ENCODE measurements at places on chromosomes 5 and 9.

DNA sequence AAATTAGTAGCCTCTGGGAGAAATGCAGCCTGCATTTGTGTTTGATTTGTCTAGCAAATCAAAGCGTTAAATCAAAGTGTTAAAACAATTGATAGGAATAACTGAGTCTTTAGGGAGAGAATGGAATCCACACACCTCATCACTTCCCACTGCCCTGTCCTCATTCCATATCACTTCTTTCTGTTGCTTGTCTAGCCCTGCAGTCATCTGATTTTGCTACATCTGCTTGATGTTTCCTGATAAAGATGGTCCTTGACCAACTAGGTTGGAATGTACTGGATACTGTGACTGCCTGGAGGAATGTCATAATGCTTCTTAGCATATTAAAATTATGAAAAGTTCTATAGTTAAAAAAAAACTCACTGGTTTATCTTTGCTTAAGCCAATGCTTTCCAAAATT is 119.9 kb downstream of the DOCK2 start:
- DNase-seq: no peak

GRCh38 chr5:652023-652515 is 39.9 kb downstream of the CEP72 start:
- no peak for DNase-seq

DNA sequence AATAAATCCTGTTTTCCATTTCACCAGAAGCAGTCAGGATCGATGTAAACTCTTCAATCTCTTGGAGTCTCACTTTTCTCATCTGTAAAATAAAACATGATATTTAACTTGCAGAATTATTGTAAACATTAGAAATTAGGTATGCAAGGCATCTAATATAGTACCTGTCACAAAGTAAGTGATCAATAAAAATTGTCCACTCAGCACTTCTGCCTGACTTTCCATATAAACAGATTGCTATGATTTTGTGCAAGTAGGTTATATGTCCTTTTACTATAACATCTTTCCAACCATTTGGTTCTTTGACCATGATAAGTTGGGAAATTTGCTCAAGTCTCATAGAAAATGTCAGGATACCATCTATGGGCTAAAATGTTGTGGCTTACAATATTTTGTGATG is 148.8 kb upstream of the MTAP start:
- DNase-seq: no peak

- no peak for DNase-seq
These were observed 710.8 kb upstream of the WWC1 start for GRCh38 chr5:167580608-167581007.

GRCh38 chr5:140329739-140330481 is 16.5 kb downstream of the HBEGF start:
- no peak for DNase-seq

Measured in stimulated activated CD4-positive, alpha-beta T cell treated with anti-CD3 and anti-CD28 coated beads, Interleukin-4, amount 100 ng/mL, for 24 hours (primary cell).